ENCODE measurements at places on chromosomes 7 and 10. TPM values are rescaled to one million over a fixed set of nuclear protein-coding genes. Genes with fewer than 3 reads are reported as not detected.

TBATA gene
- total RNA-seq, result not detected

CCDC3 gene
- under 0.01 TPM for total RNA-seq

DENND2A gene
- total RNA-seq, result 0.44 TPM

TMEM236 gene
- under 0.01 TPM for total RNA-seq

PRPS1L1 gene
- total RNA-seq, result not detected

TAS2R5 gene
- total RNA-seq, result 0.57 TPM

FIGNL1 gene
- total RNA-seq, result 7.7 TPM

HTR7 gene
- 13.5 TPM for total RNA-seq

DHTKD1 gene
- 36.4 TPM for total RNA-seq

ITPRID1 gene
- not detected for total RNA-seq

DNAH11 gene
- total RNA-seq, result not detected

SLC26A5 gene
- not detected for total RNA-seq

PPP1R3C gene
- total RNA-seq, result 105 TPM

CLEC2L gene
- total RNA-seq, result not detected

POU6F2 gene
- 0.86 TPM for total RNA-seq

UTF1 gene
- total RNA-seq, result not detected

MEOX2 gene
- total RNA-seq, result under 0.01 TPM

PPP1R17 gene
- not detected for total RNA-seq

FAM25A gene
- total RNA-seq, result not detected

CLCN1 gene
- total RNA-seq, result not detected

SRRM3 gene
- total RNA-seq, result 0.66 TPM

APBB1IP gene
- 2.7 TPM for total RNA-seq

IGFBP1 gene
- 0.22 TPM for total RNA-seq

SORCS1 gene
- not detected for total RNA-seq

SPDYE8 gene
- total RNA-seq, result not detected

ANTXRL gene
- total RNA-seq, result not detected

ACTL6B gene
- total RNA-seq, result not detected

CHST15 gene
- total RNA-seq, result 6.3 TPM

UFSP1 gene
- 9.3 TPM for total RNA-seq

RBP4 gene
- not detected for total RNA-seq

SLC16A12 gene
- 0.14 TPM for total RNA-seq

RPA3 gene
- total RNA-seq, result 9.2 TPM

AGBL3 gene
- 0.22 TPM for total RNA-seq

MSMB gene
- total RNA-seq, result not detected

PNLIPRP3 gene
- not detected for total RNA-seq

SEC23IP gene
- total RNA-seq, result 48.4 TPM

NODAL gene
- not detected for total RNA-seq

SFMBT2 gene
- 1.0 TPM for total RNA-seq

GPR141 gene
- total RNA-seq, result not detected

CLDN4 gene
- total RNA-seq, result not detected

SORCS3 gene
- total RNA-seq, result not detected

SVOPL gene
- not detected for total RNA-seq

LRRD1 gene
- under 0.01 TPM for total RNA-seq

PNLIP gene
- total RNA-seq, result not detected

LRRC4 gene
- total RNA-seq, result under 0.01 TPM

SPDYE9 gene
- total RNA-seq, result not detected

AHCYL2 gene
- 7.3 TPM for total RNA-seq

SPDYE5 gene
- not detected for total RNA-seq

FAM237B gene
- total RNA-seq, result not detected

GPR37 gene
- total RNA-seq, result 4.6 TPM

CCL24 gene
- not detected for total RNA-seq

CELF2 gene
- total RNA-seq, result 2.7 TPM

CALD1 gene
- total RNA-seq, result 463 TPM

FOXI2 gene
- total RNA-seq, result not detected

CRPPA gene
- 2.9 TPM for total RNA-seq

MPP7 gene
- total RNA-seq, result 0.14 TPM

All from placental pericyte (primary cell).